ENCODE measurements at places on chromosomes 11 and 22.
A peak's percentile ranks its signal among the peaks of the same experiment; 100 is the strongest.

- no peak for DNase-seq
Measured at GRCh38 chr11:877565-877964, 33.0 kb downstream of the CHID1 start.

DNA sequence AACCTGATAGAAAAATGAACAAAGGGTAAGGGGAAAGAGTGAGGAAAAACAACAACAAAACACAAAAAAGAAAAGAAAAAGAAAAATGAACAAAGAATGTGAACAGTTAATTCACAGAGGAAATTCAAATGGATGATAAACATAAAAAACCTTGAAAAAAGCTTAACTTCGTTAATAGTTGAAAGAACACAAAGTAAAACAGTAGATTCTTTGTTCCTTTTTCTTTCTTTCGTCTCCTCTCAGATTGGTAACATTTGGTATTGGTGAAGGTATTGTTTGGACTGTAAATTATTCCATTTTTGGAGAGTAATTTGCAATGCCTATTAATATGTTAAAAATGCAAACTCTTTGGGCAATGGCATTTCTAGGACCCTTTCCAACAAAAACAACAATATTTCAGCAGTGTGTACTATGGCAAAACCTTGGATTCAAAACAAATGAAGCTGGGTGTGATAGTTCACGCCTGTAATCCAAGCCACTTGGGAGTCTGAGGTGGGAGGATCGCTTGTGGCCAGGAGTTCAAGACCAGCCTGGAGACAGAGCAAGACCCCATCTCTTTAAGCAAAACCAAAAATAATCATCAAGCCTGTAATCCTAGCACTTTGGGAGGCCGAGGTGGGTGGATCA lies 3.3 kb upstream of the BACE1 start:
- DNase-seq: peak; percentile 76

GRCh38 chr11:65915821-65916251 lies 3.0 kb downstream of the C11orf68 start:
- peak; percentile 96 for DNase-seq

- peak; percentile 83 for DNase-seq
Measured at GRCh38 chr11:35367491-35367890, 51.9 kb downstream of the SLC1A2 start.

- no peak for DNase-seq
Measured at GRCh38 chr22:37223965-37224551, 11.8 kb upstream of the SSTR3 start.

DNA sequence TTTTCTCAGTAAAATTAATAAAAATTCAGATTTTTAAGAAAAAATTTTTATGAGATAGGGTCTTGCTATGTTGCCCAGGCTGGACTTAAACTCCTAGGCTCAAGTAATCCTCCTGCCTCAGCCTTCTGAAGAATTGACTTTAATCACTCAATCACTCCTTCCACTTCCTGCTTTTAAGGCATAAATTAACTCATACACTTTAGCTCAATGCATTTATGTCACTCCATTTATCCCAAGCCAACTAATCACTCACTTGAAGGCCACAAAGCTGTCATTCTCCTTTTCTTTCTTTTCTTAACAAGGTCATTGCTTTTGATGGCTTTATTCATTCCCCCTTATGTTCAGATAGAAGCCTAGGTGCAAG lies 877 bp downstream of the ALG9 start:
- DNase-seq: no peak

DNA sequence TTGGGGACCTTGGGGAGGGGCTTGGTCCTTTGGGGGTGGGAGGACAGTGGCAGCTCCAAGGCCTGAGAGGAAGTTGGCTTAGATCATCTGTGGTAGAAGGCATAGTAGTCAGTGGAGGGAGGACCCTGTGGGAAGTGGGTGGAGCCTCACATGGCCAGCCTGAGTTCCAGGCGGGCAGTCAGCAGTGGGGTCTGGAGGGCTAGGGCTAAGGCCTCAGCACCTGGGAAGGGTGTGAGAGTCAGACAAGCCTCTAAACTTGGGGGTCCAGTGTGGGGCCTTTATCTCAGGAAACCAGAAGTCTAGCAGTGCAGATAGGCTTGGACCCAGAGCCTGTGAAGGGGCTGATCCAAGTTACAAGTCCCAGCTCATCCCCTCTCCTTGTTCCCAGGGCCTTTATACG lies 4.0 kb downstream of the NLRX1 start:
- no peak for DNase-seq

- no peak for DNase-seq
Measured at GRCh38 chr11:72129381-72129780, 6.1 kb upstream of the FOLR3 start.

DNA sequence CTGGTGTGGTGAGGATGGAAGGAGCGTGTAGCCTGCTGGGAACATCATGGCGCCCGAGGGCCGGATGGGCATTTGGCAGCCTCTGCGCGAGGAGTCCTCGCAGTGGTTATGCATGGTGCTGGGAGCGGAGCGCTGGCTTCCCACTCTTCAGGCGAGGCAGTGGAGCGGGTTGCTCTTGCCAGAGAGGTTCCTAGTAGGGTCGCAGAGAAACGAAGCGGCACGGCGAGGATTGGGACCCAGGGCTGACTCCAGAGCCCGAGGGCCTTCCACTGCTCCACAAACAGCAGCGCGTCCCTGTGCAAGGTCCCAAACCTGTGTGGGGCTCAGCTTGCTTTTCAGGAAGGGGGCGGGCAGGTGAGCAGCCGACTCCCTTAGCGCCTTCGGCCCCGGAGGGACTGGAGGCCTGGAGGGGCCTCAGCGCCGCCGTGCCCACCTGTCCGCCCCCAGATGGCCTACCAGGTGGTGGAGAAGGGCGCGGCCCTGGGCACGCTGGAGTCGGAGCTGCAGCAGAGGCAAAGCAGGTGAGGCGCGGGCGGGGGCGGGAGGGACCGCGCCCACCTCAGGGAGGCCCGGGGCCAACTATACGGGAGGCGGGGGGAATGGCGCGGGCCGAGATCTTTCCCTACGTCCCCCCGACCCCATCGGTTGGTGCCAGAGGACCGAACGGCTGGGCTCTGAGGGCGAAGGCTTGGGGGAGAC lies 7.2 kb downstream of the ATG16L2 start:
- DNase-seq: no peak

DNA sequence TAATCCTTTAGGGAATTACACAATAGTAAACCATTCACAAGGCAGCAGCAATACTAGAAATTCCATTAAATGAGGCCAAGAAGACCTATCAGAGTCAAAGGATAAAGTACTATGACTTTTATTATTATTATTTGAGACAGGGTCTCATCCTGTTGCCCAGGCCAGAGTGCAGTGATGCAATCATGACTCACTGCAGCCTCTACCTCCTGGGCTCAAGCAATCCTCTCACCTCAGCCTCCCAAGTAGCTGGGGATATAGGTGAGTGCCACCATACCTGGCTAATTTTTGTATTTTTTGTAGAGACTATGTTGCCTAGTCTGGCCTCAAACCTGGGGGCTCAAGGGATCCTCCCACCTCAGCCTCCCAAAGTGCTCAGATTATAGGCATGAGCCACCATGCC lies 51.8 kb downstream of the TTC28 start:
- DNase-seq: peak; percentile 4

DNA sequence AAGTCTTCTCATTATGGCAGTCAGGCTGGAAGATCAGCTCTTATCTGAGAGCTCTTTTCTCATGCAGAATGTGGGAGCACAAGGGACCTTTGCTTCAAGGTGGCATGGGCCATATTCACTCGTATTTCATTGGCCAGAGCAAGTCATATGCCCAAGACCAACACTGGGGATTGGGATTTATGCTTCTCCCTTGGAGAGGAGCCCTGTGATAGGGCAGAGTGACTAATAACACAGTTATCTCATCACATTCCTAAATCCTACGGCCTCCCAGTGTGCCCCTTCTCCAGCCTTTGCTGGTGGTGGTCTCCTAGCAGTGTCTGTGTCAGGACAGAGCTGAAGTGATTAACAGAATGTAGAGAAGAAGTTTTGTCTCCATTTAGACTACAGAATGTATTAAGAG lies 48.6 kb downstream of the SYT9 start:
- DNase-seq: no peak

GRCh38 chr11:45843158-45843924 lies 3.9 kb upstream of the CRY2 start:
- DNase-seq: peak; percentile 91

DNA sequence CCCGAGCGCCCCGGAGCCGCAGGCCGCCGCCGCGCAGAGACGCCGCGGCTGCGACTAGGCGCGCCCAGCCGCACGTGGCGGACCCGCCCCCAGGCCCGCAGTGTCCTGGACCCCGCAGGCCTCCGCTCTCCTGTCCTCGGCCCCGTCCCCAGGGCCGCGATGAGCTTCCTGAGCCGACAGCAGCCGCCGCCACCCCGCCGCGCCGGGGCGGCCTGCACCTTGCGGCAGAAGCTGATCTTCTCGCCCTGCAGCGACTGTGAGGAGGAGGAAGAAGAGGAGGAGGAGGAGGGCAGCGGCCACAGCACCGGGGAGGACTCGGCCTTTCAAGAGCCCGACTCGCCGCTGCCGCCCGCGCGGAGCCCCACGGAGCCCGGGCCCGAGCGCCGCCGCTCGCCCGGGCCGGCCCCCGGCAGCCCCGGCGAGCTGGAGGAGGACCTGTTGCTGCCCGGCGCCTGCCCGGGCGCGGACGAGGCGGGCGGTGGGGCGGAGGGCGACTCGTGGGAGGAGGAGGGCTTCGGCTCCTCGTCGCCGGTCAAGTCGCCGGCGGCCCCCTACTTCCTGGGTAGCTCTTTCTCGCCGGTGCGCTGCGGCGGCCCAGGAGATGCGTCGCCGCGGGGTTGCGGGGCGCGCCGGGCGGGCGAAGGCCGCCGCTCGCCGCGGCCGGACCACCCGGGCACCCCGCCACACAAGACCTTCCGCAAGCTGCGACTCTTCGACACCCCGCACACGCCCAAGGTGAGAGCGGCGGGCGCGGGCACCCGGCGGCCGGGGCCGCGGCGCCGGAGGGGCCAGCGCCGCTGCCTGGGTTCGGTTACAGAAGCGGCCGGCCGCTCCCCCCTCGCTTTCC lies 528 bp downstream of the WEE1 start:
- peak; percentile 13 for DNase-seq

GRCh38 chr11:76278526-76278925 lies 72.2 kb upstream of the WNT11 start:
- no peak for DNase-seq

DNA sequence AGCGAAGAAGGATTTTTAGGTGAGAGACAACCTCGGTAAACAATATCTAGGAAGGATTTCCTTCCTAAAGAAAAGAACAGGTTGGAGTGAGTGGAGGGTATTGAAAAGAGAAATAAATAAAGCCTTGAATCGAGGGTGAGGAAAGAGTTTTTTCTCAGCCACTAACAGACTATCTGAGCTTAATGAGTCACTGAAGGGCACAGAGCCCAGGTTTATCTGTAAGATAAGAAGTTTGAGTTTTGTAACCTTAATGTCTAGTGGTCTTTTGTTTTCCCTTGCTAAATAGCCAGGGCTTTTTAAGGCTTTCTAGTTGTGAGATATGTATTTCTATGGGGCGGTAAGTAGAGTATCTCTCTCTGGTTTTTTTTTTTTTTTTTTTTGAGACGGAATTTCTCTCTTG lies 394.5 kb upstream of the KIRREL3 start:
- DNase-seq: no peak

GRCh38 chr11:77206264-77207018 lies 78.4 kb downstream of the MYO7A start:
- no peak for DNase-seq

- DNase-seq: no peak
Measured at GRCh38 chr11:66151273-66151672, 81.2 kb downstream of the PACS1 start.

- no peak for DNase-seq
Measured at GRCh38 chr11:18599739-18600230, at the start of gene MISFA. TSS of gene MISFA (plus strand) at chr11:18599789. CDS start at chr11:18599929, 140 bp downstream.

DNA sequence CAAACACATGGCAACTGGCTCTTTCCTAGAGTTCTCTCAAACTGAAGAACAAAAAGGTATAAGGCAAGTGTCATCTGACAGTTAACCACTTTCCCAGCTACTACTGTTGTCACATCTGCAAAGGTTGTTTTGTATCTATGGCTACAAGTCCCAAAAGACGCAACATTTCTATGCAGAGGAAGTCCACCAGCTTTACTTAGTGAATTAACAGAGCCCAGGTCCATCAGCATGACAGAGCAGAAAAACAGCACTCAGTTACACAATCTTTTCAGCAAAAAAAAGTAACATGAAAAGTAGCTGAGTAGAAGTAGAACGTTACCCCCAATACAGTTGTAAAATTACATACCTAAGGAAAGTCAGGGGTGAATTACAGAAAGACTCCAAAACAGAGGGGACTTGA lies 12.1 kb downstream of the CPSF7 start:
- peak; percentile 62 for DNase-seq

GRCh38 chr22:43188829-43189545 lies 2.1 kb upstream of the TTLL12 start:
- DNase-seq: no peak

- no peak for DNase-seq
Measured at GRCh38 chr11:126279191-126279590, 3.7 kb upstream of the TIRAP start.

- DNase-seq: peak; percentile 1
Measured at GRCh38 chr11:70942593-70942992, 309.8 kb downstream of the SHANK2 start.

- no peak for DNase-seq
Measured at GRCh38 chr11:77502346-77502905, 28.5 kb upstream of the PAK1 start.

DNA sequence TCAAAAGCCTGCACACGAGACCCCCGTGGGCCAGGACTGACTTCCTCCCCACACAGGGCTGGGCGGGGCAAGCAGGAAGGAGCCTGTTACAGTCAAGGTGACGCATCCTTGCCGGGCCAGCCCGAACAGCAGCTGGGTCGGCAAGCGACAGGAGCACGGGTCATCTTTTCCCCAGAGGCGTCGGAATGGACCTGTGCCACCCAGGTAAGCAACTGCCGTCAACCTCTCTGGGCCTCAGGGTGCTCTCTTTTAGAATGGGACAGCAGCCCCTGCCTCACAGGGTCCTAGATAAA lies at the start of gene CYTH4:
TSS of gene CYTH4 (plus strand) at position 124 of the 293 bp plus-strand sequence. CDS start at position 186, 62 bp downstream.
- no peak for DNase-seq

- DNase-seq: no peak
Measured at GRCh38 chr11:134157451-134157850, 66.3 kb downstream of the NCAPD3 start.

DNA sequence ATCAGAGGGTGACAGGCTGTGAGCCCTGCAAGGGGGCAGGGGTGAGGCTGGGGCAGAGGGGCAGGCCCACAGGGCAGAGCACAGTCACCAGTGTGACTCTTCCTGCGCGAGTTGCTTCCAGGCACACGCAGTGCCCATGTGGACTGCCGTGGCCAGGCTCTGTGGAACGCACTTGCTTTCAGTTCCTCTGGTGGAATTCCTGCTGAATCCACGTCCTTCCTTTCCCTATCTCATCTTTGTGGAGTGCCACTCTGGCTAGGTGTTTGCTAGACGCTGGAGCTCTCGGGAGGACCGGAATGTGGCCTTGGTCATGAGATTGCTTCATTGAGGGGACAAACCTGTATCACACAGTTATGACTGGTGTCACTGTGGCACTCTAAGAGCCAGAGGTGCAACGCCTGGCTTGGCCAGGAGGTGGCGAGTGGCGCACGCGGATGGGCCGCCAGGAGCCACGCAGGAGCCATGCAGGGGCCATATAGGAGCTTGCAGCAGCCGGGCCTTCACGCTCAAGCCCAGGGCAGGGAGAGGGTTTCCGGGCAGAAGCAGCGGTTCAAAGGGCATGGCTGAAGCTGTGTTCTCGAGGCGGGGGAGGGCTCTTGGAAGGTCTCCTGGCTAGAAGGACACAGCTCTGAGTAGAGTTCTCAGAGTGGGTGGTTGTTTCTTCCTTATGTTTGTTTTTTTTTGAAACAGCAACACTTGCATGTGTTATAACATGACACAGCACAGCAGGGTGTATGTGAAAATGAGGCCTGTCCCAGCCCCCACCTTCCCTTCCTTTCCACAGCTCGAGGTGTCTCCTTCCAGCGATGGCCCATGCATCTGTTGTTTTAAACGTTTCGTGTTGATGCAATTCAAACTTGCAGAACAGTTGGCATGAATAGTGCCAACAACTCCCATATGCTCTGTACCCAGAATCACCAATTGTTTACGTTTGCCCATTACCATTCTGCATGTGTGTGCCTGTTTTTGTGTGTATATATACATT lies 36.2 kb downstream of the TBC1D22A start:
- peak; percentile 74 for DNase-seq
